ENCODE measurements at places on chromosomes 13 and 19. TPM values are rescaled to one million over a fixed set of nuclear protein-coding genes. Genes with fewer than 3 reads are reported as not detected.

The KLK7 gene
- total RNA-seq: not detected

The RASGRP4 gene
- not detected for total RNA-seq

The B3GLCT gene
- total RNA-seq: 13.9 TPM

The SMIM44 gene
- not detected for total RNA-seq

The FBN3 gene
- not detected for total RNA-seq

The AMER2 gene
- total RNA-seq: not detected

The ZNF350 gene
- total RNA-seq: 4.1 TPM

The CEACAM8 gene
- not detected for total RNA-seq

The C13orf42 gene
- not detected for total RNA-seq

The OR10H1 gene
- total RNA-seq: not detected

The DAPK3 gene
- 281 TPM for total RNA-seq

The MISP gene
- total RNA-seq: 1.0 TPM

The MTUS2 gene
- 0.06 TPM for total RNA-seq

The PKN1 gene
- 300 TPM for total RNA-seq

The CGB2 gene
- not detected for total RNA-seq

The SIGLEC10 gene
- total RNA-seq: not detected

The ASPDH gene
- not detected for total RNA-seq

The KIR2DL1 gene
- not detected for total RNA-seq

The NHLRC3 gene
- total RNA-seq: 11.4 TPM

The OR7C1 gene
- not detected for total RNA-seq

The ZNF534 gene
- total RNA-seq: not detected

The GPI gene
- total RNA-seq: 335 TPM

The CLPTM1 gene
- total RNA-seq: 87.7 TPM

The CBARP gene
- total RNA-seq: 13.9 TPM

The APOC4 gene
- total RNA-seq: not detected

The HSH2D gene
- total RNA-seq: not detected

The KXD1 gene
- total RNA-seq: 143 TPM
